ENCODE measurements at places on chromosomes 4 and X. TPM values are rescaled to one million over a fixed set of nuclear protein-coding genes. Genes with fewer than 3 reads are reported as not detected.

DNA sequence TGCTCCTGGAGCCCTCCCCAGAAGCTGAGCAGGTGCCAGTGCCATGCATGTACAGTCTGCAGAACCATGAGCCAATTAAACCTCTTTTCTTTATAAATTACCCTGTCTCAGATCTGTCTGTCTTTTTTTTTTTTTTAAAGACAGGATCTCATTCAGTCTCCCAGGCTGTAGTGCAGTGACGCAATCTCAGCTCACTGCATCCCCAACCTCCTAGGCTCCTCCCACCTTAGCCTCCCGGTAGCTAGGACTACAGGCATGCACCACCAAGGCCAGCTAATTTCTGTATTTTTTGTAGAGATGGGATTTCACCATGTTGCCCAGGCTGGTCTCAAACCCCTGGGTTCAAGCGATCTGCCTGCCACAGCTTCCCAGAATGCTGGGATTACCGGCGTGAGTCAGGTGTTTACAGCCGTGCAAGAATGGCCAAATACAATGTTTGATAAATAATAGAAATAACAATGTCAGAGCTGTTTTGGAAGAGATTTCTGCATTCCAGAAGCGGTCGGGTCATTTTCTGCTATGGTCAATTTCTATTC is 68.8 kb downstream of the SLC2A9 start:
- DNase-seq: no peak

GRCh38 chr4:148850257-148850995 is 408.2 kb upstream of the NR3C2 start:
- DNase-seq: no peak

GRCh38 chr4:48127231-48127630 is 6.8 kb downstream of the TXK start:
- DNase-seq: no peak

GRCh38 chr4:99383399-99383798 is 30.9 kb upstream of the ADH1C start:
- no peak for DNase-seq

GRCh38 chr4:177263818-177264217 is 45.9 kb upstream of the NEIL3 start:
- no peak for DNase-seq

DNA sequence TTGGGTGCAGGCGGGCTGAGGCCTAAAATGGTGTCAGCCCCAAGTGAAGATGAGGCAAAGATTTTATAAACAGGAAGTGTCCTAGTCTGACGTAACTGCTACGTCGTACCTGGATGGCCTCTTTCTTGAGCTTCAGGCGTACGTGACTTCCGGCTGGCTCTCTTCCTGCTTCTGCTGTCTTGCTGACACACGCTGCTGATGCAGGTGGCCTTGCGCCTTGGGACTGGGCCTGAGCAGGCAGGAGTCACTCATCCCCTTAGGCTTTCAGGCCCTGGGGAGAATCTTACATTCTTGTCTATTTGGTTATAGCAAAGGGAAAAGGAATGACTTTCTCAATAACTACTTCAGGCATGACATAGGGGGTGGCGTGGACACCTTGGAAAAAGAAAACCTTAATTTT is 20.1 kb upstream of the ABRAXAS1 start:
- DNase-seq: no peak

- DNase-seq: no peak
Observed at GRCh38 chrX:149476513-149476912, 28.6 kb downstream of the IDS start.

- DNase-seq: no peak
Observed at GRCh38 chr4:124943938-124944337, 231.4 kb upstream of the ANKRD50 start.

- no peak for DNase-seq
Observed at GRCh38 chrX:119030990-119031389, 41.8 kb upstream of the CT47C1 start.

The TLR10 gene
- 0.20 TPM for total RNA-seq

The UGT2A1 gene
- not detected for total RNA-seq

The HPSE gene
- 8.9 TPM for total RNA-seq

The GLRA3 gene
- not detected for total RNA-seq

The IL21 gene
- total RNA-seq: not detected

The SSX3 gene
- not detected for total RNA-seq

The CPZ gene
- total RNA-seq: not detected

The ZCCHC12 gene
- not detected for total RNA-seq

Measured in CD4-positive, alpha-beta memory T cell (primary cell).